ENCODE measurements at places on chromosomes 2 and 18. TPM values are rescaled to one million over a fixed set of nuclear protein-coding genes. Genes with fewer than 3 reads are reported as not detected.

Gene RNF152
- total RNA-seq, result 17.2 TPM

Gene LIMS1
- 26.6 TPM for total RNA-seq

Gene EPAS1
- 13.6 TPM for total RNA-seq

Gene DSG4
- not detected for total RNA-seq

Gene ETAA1
- total RNA-seq, result 4.2 TPM

Gene MC5R
- total RNA-seq, result 1.6 TPM

Gene DES
- 3,588 TPM for total RNA-seq

Gene SIX2
- 4.2 TPM for total RNA-seq

Gene MARCO
- total RNA-seq, result 0.52 TPM

Gene GTF2A1L
- not detected for total RNA-seq

Gene ANKRD23
- total RNA-seq, result 5.2 TPM

Gene LIMS4
- 1.0 TPM for total RNA-seq

Gene XIRP2
- total RNA-seq, result 38.6 TPM

Gene CHRND
- 32.9 TPM for total RNA-seq

Gene ERFE
- 4.2 TPM for total RNA-seq

Gene HRH4
- not detected for total RNA-seq

Gene RGPD4
- not detected for total RNA-seq

Gene EIF2B4
- total RNA-seq, result 18.3 TPM

Gene QPCT
- total RNA-seq, result 5.2 TPM

Gene CFAP221
- total RNA-seq, result 1.0 TPM

Gene UGT1A3
- total RNA-seq, result not detected

Gene CAPN14
- not detected for total RNA-seq

Gene MARCHF7
- 77.2 TPM for total RNA-seq

Gene RBM43
- 6.3 TPM for total RNA-seq

Gene NOL4
- not detected for total RNA-seq

Gene FKBP1B
- 1.6 TPM for total RNA-seq

Gene SEPTIN2
- 291 TPM for total RNA-seq

Gene GNLY
- total RNA-seq, result not detected

Gene DCAF17
- total RNA-seq, result 20.4 TPM

Gene COMMD1
- 57.9 TPM for total RNA-seq

Gene STK36
- total RNA-seq, result 5.2 TPM

Gene L3MBTL4
- total RNA-seq, result 5.2 TPM

Gene SKOR2
- not detected for total RNA-seq

Gene DSG2
- total RNA-seq, result 2.6 TPM

Gene CYP27C1
- 2.6 TPM for total RNA-seq

Gene MCM6
- total RNA-seq, result 11.0 TPM

Gene NGEF
- 2.6 TPM for total RNA-seq

Gene TRIB2
- 38.1 TPM for total RNA-seq

Gene LYG2
- not detected for total RNA-seq

Gene CCDC141
- total RNA-seq, result 61.6 TPM

Gene SCG2
- total RNA-seq, result not detected

Gene SLC20A1
- 15.7 TPM for total RNA-seq

Gene LIPG
- 2.6 TPM for total RNA-seq

Gene LAMA1
- total RNA-seq, result 4.2 TPM

Gene FBXO36
- 2.1 TPM for total RNA-seq

Gene KIAA2012
- total RNA-seq, result under 0.01 TPM

Gene EPB41L3
- total RNA-seq, result 79.9 TPM

Gene ASAP2
- total RNA-seq, result 17.7 TPM

Gene GALNT1
- total RNA-seq, result 60.0 TPM

Gene SNED1
- 4.7 TPM for total RNA-seq

Gene HTR2B
- 0.52 TPM for total RNA-seq
